ENCODE measurements at places on chromosomes 13 and 19. TPM values are rescaled to one million over a fixed set of nuclear protein-coding genes. Genes with fewer than 3 reads are reported as not detected.

DNA sequence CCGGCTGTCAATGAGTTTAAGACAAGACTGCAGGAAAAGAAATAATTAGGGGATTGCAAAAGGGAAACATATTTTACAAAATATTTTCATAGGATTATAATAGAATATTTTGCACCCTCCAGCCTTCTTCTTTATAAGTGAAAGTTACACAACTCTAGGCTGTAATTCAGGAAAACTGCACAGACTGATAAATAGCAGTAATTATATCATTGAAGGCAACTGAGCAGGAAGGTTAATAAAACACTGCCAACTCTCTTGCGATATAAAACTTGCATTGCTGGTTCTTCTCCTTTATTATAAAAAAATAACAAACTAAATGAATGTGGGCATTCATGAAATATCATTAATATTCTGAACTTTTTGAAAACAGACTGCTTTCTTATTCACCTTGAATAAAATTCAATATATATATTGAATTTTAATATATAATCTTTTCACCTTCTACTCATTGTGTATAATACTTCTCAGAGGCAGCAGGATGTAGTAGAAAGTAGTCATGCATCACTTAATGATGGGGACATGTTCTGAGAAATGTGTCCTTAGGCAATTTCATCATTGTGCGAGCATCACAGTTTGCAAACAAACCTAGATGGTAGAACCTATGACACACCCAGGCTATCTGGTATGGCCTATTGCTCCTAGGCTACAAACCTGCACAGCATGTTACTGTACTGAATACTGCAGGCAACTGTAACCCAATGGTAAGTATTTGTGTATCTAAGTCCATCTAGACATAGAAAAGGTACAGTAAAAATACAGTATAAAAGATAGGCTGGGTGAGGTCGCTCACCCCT lies 24.9 kb upstream of the STARD13 start:
- no peak overlapping the region for H3K27ac ChIP-seq
- no peaks in the 10 kb centered on the region for H3K36me3 ChIP-seq
- no peaks in the 10 kb centered on the region for H3K4me1 ChIP-seq
- DNase-seq = no peak

Gene SLC7A1
- 16.2 TPM for total RNA-seq

DNA sequence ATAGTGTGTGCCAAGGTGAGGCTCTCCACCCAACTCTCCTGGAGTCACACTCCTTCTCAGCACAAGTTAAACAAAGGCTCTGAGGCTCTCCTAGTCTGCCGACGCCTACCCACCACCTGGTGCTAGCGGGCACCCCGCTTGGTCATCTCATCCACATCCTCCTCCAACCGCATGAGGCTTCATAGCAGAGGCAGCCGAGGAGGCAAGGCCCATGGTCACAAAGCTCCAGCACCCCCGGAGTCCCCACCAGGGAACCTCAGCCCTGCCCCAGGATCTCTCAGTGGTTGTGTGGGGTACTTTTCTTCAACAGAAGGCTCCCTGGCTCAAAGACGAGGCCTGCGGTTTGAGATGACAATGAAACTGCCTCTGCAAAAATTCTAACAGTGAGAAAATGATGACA lies 43.0 kb downstream of the STK24 start:
- H3K36me3 ChIP-seq = no peaks in the 10 kb centered on the region
- H3K4me3 ChIP-seq = no peak overlapping the region
- peaks cover 9% of the 10 kb centered on the region for H3K4me1 ChIP-seq
- no peaks in the 10 kb centered on the region for H3K27me3 ChIP-seq
- no peak for DNase-seq
- H3K27ac ChIP-seq = no peak overlapping the region

GRCh38 chr13:78976696-78977095 lies 317.7 kb upstream of the OBI1 start:
- no peak overlapping the region for H3K4me3 ChIP-seq
- no peaks in the 10 kb centered on the region for H3K27me3 ChIP-seq
- DNase-seq = no peak
- no peaks in the 10 kb centered on the region for H3K4me1 ChIP-seq
- no peak overlapping the region for H3K27ac ChIP-seq
- H3K36me3 ChIP-seq = no peaks in the 10 kb centered on the region

- no peak overlapping the region for H3K4me3 ChIP-seq
- H3K36me3 ChIP-seq = no peaks in the 10 kb centered on the region
- H3K4me1 ChIP-seq = peaks cover 8% of the 10 kb centered on the region
- no peak overlapping the region for H3K27ac ChIP-seq
- no peaks in the 10 kb centered on the region for H3K27me3 ChIP-seq
Observed at GRCh38 chr13:100987948-100988347, 313.4 kb upstream of the TMTC4 start.

DNA sequence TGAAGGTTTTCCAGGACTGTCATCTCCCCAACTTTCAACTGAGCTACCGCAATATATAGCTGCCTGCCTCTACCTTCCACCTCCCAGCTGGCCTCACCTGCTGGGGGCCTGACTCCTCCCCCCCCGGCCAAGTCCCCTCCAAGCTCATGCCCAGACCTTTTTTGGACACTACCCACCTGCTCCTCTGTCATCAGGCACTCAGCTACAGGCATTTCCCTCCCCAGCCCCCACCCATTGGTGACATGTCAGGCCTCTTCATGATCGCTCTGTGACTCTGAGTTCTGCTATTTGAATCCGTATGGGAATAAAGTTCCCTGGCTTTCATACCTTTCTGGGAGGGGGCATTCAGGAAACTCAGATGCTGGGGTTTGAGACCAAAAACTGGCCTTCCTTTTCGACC lies 1.8 kb downstream of the PRKACA start:
- no peak overlapping the region for H3K27ac ChIP-seq
- no peaks in the 10 kb centered on the region for H3K27me3 ChIP-seq
- DNase-seq = no peak
- no peak overlapping the region for H3K4me3 ChIP-seq
- no peaks in the 10 kb centered on the region for H3K36me3 ChIP-seq

DNA sequence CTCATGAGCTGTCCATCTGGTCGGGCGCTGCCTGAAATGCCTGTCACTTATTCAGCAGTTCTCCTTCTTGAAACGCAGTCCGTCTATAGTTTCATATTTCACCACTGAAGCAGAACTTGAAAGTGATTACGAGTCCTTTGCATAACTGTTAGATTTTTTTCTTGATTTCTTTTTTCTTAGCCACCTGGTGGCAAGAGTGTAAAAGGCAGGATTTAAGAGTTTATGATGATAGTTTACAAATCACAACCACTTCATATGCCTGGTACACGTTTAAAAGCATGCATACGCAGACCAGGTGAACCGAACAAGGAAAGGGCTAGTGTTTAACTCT lies 45.8 kb downstream of the GGACT start:
- H3K27me3 ChIP-seq = no peaks in the 10 kb centered on the region
- H3K4me3 ChIP-seq = no peak overlapping the region
- H3K36me3 ChIP-seq = no peaks in the 10 kb centered on the region
- H3K4me1 ChIP-seq = peaks cover 27% of the 10 kb centered on the region
- DNase-seq = no peak

Data from neural progenitor cell (in vitro differentiated cells).